Left cardiac atrium (tissue), 4 donors: ENCODE measurements at places on chromosomes 3 and 15. TPM values are rescaled to one million over a fixed set of nuclear protein-coding genes. Genes with fewer than 3 reads are reported as not detected.

DNA sequence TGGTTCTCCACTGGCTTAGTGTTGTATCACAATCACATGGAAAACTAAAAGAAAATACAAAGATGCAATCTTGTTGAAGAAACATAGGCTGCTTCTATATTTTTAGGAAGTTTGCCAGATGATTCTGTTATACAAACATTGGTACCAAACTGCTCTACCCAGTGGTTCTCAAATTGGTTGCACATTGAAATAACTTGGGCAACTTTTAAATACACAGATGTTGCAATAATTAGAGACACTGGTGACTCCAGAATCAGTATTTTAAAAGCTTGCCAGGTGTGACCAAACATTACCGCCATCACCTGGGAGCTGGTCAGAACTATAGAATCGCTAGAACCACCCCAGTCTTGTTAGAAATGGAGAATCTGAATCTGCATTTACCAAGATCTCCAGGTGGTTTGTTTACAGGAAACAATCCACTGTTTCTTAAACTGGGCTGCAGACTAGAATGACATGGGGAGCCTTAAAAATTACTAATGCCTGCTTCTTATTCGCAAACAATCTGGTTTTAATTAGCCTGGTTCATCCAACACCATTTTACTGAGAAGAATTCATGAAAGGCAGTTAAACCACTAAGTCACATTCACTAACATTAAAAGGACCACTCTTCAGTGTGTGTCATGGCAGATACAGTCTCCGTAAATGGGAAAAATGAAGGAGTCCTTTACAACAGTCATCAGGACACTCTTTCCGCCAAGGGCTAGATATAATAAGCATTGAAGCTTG lies 76.5 kb downstream of the ACAP2 start:
- DNase-seq = no peak

GRCh38 chr15:35937380-35937779 lies 391.4 kb upstream of the DPH6 start:
- DNase-seq = no peak

DNA sequence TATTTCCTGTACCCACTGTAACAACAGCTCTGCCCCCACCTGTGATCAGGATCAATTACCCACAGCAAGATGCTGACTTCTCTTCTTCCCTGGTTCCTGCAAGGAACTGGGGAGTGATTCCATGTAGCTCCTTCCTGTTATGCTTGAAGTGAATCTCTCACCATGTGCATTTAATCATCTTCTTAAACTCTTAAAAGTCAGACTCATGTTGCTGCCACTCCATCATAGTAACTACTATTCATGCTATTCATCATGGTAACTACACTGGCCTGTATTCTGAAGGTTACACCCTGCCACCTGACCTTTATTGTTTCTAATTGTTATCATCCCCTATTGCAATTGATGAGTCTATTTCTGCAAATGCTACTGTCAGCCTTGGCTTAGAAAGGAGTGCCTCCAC lies 89.5 kb downstream of the SUCNR1 start:
- no peak for DNase-seq

DNA sequence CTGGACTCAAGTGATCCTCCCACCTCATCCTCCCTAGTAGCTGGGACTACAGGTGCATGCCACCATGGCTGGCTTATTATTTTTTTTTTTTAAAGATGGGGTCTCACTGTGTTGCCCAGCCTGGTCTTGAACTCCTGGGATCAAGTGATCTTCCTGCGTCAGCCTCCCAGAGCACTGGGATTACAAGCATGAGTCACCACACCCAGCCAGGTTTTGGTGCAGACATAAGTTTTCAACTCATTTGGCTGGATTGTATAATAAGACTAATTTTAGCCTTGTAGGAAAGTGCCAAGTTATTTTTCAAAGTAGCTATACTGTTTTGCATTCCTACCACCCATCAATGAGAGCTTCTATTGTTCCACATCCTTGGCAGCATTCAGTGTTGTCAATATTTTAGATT lies 32.1 kb downstream of the BUB1B start:
- DNase-seq = no peak

DNA sequence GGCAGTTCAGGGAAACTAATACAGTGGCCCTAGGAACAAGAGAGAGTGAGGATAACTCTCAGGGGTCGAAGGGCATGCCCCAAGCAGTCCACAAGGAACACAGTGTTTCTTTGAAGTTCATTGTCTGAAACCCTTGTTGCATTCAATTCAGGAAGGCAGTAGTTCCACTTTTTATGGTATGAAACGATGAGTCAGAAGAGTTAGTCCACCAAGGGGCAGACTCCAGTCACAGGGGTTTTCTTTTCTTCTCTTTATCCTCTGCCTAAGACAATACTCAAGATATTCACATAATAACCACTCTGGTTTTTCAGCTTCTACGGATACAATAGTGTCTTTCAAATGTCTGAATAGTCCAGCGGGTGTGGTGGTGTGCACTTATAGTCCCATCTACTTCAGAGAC lies 23.7 kb upstream of the TICRR start:
- DNase-seq = no peak

DNA sequence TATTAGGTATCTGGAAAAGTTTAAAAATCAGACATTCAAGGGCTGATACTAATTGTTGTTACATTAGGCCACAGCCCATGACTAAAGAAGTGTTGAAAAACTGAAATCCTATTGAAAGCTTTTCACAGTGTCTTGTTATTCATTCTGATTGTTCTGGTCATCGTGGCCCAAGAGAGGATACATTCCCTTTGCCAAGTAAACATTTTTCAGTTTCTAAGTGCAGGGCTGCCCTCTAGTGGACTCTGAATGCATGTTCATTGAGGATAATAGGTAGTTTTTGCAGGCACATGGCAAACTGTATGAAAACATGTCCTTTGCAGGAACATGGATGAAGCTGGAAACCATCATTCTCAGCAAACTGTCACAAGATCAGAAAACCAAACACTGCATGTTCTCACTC lies 181.1 kb downstream of the MYRIP start:
- DNase-seq = no peak

DNA sequence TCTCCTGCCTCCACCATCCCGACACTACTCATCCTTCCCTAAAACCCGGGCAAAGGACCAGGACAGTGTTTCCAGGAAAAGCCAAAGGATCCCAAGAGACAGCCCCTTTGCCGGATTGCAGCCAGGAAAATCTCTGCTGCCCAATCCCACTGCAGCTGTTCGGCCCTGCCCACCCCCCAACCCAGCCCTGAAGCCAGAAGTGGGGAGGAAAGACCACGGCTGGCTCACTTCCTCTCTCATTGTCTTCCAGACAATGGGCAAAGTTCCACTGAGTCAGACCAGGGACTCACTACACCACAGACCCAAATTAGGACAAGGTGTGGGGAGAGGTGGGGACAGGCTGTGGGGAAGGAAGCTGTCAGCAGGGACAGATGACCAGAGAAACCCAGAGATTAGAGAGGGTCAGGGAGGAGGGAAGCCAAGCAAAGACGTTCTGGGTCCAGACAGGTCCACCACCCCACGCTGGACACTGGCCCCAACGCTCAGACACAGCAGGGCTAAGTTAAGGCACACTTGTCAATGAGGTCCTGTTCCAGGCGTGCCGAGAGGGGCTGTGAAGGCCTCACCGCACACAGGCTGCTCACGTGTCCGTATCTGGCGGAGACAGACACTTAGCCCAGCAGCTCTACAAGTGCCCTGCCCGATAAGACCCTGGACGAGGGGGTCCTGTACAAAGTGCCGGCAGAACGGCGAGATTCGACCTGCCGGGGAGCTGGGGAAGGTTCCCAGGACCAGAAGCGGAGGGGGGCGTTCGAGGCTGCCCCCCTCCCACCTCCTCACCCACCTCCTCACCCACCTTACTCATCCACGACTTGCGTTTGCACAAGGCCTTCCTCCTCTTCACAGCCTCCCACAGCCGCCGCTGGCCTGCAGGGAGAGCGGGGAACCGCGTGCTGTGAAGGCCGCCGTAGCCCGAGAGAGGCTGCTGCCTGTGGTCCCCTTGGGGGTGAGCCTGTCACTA lies 21.9 kb downstream of the TNK2 start:
- DNase-seq = peak; percentile 61

GRCh38 chr3:114879059-114880031 lies 267.7 kb downstream of the ZBTB20 start:
- DNase-seq = no peak

DNA sequence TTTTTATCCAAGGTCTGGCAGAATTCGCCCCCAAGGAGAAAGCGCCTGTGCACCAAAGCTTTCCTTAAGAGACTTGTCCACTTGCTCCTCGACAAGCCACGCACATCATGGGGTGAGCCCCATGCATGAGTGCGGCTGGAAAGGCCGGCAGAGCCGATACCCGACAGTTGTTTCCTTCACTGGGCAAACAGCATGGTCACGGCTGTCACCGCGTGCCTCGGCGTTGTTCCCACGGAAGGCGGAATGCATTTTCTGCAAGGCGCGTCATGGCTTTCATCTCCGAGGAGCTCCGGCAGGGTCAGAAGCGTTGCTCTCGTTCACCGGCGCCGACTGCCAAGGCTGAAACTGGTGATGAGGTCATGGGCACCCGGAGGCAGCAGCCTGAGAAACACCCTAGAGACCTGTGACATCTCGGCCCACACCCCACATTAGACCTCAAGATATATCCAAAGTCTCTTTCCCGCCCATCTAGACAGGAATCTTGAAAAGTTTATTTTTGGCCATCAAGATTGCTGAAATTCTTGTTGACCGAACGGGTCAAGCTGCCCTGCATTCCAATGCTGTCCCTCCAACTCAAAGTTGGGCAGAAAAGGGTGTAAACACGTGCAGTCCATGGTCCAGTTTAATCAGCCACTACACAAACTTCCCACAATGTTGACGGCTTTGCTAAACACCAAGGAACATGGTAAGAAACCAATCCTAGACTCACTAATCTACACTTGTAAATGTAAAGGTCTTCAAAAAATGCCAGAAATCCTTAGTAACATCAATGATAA lies 604 bp upstream of the TJP1 start:
- peak; percentile 80 for DNase-seq

- DNase-seq = no peak
Observed at GRCh38 chr3:56443372-56443771, 24.9 kb downstream of the ERC2 start.

DNA sequence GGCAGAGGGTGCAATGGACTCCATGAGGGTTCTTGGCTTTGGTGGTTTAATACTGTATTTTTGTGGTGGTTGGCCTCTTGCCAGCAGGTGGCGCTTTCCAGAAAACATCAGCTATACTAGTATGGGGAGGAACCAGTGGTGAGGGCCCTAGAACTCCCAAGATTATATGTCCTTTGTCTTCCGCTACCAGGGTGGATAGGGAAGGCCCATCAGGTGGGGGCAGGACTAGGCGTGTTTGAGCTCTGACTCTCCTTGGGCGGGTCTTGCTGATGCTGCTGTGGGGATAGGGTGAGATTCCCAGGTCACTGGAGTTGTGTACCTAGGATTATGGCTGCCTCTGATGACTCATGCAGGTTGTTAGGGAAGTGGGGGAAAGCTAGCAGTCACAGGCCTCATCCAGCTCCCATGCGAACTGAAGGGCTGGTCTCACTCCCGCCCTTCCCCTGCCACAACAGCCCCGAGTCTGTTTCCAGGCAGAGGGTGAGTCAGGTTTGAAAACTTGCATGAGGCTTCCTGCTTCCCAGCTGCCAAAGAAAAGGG lies 357.7 kb downstream of the OTOL1 start:
- no peak for DNase-seq

The FETUB gene
- total RNA-seq = not detected

The NEK4 gene
- total RNA-seq = 16.9 TPM

The GP9 gene
- 0.29 TPM for total RNA-seq
